ENCODE measurements at places on chromosomes 5 and 9. TPM values are rescaled to one million over a fixed set of nuclear protein-coding genes. Genes with fewer than 3 reads are reported as not detected.

Gene CYLC2
- total RNA-seq, result not detected

Gene SPINK7
- not detected for total RNA-seq

Gene FOXD4
- not detected for total RNA-seq

Gene FCN2
- total RNA-seq, result not detected

Gene UBAP1
- 21.6 TPM for total RNA-seq

DNA sequence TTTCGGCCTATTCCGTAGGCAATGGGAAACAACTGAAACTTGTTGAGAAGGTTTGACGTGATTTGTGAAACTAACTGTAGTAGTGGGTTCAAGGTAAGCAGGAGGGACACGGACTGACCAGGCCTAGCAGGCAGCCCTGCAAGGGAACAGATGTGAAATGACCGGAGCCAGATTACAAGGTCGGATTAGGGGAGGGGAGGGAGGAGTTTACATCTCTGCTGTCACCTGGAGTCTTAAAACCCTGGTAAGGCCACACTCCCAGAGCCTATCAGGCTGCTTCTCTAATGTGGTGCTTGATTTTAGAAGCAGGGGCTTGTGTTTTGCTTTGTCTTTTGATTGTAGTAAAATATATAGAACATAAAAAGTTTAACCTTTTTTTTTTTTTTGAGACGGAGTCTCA lies 3.5 kb upstream of the SPTAN1 start:
- no peak for DNase-seq

GRCh38 chr5:171162596-171162995 lies 146.5 kb upstream of the TLX3 start:
- no peak for DNase-seq

DNA sequence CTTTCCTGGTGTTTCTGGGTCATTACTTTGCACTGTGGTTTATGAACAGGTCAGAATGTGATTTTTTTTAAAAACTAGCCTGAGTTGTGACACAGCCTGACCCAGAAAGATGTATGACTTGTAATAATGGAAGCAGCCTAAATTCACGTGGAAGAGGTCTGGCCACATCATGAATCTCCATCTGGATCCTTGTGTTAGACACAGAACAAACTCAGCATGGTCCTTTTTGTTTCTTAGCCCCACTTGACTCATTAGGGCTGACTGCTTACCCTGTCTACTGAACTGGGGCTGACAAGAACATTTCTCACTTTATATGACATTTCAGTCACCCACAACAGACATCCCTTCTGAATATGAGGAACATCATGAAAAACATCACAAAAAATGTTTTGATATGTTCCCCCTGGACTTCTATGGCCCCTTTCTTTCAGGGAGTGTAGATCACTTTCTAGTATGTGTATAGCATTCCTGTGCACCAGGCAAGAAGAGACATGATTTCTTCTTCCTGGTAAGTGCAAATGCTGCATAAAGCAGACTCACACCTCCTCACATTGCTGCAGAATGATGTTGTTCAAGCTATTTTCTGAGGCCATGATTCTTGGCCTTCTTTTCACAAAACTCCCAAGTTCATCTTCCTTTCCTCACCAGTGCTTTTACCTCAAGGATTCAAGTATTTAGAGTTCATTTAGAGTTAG lies 52.3 kb downstream of the ZNF622 start:
- no peak for DNase-seq

GRCh38 chr9:94014066-94014654 lies 59.0 kb upstream of the BARX1 start:
- no peak for DNase-seq

DNA sequence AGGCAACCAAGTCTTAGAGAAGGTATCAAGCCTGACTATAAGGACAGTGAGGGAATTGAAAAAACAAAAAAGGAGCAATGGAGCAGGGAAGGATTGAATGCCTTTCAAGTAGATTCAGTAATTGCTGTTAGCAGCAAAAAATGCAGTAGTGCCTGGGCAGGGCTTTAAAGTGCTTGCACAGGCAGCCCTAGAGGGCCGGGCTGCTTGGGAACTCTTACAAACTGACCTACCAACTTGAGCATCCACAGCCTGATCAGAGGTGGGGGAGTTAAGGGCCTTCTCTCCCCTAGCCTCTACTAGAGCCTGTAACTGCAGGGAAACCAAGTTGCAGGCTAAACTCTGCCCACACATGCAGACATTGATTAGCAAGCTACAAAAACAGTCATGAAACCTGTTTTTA lies 19.4 kb downstream of the FXN start:
- DNase-seq, result no peak

- DNase-seq, result no peak
Observed at GRCh38 chr5:26003966-26004365, 1034.4 kb downstream of the CDH9 start.

DNA sequence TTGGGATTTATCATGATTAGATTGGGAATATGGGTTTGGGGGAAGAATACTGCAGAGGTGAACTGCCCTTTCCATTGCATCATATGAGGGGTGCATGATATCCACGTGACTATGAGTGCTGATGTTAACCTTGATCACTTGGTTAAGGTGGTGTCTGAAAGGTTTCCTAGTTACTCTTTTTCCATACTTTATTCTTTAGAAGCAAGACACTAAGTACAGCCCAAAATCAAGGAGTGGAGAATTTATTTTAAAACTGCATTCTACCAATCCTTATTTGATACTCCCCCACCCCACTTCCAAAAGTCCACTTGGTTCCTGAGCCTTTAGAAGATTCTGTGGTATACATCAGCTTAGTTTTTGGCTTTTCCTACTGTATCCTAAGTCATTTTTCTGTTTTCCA lies 20.3 kb upstream of the STOM start:
- DNase-seq, result no peak

- peak; percentile 37 for DNase-seq
Observed at GRCh38 chr9:116693233-116693731, 6.2 kb downstream of the TRIM32 start.

- DNase-seq, result no peak
Observed at GRCh38 chr5:93675460-93676450, 65.6 kb downstream of the POU5F2 start.

DNA sequence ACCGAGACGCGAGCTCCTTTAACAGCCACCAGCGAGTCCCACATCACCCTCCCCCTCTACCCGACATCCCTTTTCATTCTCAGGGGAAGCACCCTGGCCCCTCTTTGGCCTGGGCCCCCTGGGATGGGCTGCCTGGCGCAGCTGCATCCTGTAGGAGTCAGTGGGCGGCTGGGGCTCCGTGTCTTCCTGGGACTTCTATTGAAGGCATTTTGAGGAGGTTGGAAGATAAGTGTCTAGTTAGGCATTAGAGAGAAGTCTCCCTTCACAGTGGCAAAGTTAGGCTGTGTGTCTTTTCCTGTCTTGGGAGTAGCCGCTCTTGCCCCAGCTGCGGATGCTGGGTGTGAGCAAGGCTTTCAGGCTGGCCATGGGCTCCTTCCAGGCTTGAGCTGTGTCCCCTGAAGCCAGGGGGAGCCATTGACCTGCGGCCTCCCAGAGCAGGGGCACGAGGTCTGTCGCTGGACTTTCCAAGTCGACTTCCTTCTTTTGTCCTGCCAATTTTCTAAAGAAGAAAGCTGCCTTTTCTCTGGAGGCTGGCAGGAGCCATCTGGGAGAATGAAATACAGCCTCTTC lies 18.6 kb upstream of the NKD2 start:
- DNase-seq, result no peak

DNA sequence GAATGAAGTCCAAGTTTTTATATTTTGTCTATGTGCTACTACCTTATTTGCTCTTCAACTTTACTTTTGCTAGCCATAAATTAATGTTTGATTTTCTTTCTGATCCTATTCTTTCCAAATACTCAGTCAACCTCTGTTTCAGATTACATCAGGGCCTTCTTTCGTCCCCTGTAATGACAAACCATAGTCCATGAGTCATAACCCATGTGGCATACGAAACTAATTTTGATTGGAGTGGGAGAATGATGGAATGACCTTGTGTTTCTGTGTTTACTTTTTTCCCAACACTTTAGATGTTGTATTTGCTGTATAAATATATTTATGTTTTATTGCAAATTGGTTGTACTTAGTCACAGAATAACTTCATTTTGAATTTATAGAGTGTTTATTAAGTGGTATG lies 1043.1 kb downstream of the DTWD2 start:
- no peak for DNase-seq

DNA sequence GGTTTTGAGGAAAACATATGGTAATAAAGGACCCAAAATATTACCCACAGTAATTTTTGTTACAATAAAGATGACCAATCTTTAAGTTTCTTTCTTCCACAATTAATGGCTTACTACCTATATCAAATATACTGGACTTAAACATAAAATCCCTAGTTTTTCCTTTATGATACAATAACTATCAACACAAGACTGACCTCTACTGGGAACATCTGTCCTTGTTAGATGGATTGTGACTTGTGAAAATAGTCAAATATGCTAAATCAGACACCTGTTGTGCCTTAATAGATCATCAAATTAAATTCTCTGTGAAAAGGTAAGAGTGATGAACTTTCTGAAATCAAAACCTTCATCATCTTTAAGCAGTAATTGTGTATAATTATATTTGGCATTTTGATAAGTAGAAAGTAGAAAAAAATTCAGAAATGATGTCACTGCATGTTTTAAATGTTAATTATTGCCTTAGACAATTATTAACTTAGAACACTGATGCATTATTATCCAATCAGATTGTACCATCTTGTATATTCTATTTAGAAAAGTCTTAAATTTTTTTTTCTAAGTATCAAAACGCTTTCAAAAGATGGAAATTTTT lies 113.6 kb downstream of the DEPDC1B start:
- DNase-seq, result peak; percentile 1

- no peak for DNase-seq
Observed at GRCh38 chr5:172031894-172032461, 25.5 kb upstream of the FBXW11 start.

DNA sequence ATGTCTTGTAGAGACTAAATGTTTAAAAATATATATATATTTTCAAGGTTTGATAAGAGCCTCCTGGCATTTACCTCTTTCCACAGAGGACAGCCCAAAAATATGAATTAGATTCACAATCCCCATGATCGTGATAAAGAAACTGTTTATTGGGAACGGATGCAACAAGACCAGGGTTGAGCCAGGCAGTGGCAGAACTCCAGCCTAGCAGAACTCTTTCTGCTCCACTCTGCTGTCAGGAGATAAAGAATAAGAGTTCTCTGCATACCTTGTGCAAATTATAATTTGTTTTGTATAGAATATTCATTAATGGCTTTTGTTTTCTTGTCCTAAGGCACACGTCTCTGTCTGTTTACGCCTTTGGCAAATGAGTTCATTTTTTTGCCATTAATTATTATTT lies 472.2 kb downstream of the TUSC1 start:
- no peak for DNase-seq

DNA sequence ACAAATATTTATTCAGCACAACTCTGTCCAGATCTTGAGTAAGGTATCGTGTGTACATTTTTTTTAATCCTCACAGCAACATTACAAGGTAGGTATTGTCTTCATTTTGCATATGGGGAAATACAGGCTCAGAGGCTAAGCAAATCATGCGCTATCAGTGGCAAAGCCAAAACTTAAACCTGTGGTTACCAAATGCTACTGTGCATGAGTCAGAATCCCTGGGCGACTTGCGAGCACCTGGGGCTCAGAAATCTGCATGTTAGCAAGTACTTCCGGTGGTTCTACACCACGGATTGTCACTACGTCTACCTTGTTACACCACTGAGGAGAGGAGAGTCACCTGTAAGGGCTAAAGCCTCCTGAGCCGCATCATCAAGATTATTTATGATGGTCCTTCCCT lies 21.3 kb downstream of the C5orf58 start:
- DNase-seq, result no peak

- no peak for DNase-seq
Observed at GRCh38 chr9:101579711-101580545, 14.8 kb downstream of the PPP3R2 start.
